ENCODE measurements at places on chromosomes 6 and 20.
A peak's percentile ranks its signal among the peaks of the same experiment; 100 is the strongest.

DNA sequence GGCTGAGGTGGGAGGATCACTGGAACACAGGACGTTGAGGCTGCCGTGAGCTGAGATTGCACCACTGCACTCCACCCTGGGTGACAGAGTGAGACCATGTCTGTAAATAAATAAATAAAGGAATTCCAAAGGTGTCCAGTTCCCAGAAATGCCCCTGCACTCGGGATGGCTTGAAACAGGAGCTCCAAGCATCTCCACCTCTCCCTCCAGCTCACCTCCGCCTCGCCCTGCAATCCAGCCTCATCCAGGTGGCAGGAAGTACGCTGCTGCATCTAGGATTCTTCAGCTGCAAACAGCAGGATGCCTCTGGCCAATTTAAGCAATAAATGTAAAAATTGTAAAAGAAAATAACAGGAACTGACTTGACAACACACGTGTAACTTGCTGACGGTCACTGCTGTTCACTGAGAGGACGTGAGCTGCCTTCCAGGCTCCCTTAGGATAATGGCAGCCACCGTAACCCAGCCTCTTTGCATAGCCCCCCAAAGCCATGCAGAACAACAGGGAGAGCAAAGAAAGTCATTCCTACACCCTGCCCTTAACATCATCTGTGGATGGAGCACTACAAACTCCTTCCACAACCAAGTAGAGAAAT is 11.4 kb upstream of the GRM4 start:
- DNase-seq: no peak

DNA sequence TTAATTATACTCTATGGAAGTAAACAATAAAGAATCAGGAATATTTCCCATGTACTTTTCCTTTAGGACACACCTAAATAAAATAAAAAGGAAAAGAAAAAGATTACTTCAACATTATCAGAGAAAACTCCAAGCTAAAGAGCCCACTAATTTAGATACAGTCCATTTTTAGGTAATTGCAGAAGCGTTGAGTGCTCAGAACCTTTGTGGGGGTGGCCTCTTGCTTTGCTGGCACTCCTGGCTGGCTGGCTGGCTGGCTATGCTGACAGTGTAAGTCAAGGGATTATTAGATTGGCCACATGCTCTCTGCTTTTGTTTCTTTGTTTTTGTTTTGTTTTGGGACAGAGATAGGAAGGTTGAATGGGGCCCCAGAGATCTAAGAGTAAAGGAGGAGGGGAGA is at the start of gene GJE1:
Gene GJE1 (plus strand): TSS at position 301 of the 400 bp plus-strand sequence. CDS start 234 bp downstream, outside the sequence.
- no peak for DNase-seq

- no peak for DNase-seq
Observed at GRCh38 chr6:3109761-3110160, 8.8 kb upstream of the BPHL start.

DNA sequence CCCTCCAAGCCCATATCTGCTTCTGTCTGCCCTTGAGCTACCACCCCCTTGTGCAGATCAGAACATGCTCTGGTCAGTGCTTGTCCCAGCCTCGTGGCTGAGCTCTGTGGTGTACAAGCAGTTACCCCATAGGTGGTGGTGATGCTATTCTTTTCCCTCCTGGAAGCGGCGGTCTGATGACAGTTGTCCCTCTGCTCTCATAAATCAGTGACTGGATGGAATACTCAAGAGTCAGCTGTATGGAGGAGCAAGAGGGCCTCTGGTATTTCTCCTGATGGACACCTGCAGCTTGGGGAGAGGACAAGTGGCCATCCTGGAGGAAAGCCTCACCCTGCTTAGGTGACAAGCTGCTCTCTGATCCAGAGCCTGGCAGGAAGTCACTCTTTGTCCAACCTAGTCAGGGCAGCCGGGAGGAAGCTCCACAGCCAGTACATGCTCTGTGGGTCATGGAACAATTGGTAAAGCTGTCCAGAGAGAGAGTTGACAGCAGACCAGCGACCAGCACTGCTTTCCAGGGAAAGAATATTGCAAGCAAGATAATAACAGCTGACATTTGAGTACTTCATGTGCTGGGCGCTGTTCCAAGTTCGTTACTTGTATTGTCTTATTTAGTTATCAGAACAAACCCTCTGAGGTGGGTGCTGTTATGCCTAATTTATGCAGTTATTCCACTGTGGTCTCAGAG is 47.1 kb downstream of the SCAND1 start:
- no peak for DNase-seq

DNA sequence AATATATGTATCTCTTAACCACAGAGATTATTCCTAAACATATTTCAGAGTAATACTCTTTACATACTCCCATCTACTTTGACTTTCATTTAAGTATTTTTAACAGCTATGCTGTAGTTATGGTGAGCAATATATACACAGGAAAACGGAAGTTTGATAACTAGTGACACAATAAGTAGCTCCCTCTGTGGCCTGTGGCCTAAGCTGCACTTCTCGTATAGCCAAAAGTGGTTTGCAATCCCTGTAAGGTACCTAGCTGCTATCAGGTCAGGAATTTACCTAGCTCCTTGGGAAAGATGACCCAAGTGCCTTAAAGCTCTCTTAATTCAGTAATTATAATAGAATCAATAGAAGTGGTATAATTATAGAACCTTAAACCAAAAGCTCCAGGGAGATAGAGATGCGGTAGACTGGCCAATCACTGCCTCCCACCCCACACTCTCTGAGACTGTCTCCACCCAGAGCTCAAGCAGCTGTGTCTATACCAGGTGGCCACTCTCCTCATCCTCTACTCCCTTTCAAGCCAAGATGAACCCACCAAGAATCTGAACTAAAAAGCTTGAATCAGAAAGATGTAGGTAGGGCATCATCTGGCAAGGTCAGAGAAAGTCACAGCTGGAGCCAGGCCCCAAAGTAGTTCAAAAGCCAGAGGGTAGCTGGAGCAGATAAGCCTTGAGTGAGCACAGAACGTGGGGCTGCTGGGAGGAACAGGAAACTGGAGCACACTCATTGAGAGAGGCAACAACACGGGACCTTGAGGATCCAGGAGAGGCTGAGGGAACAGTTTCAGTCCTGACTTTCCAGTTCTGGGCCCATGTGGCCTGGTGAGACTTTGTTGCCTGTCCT is 84.9 kb upstream of the ASF1A start:
- no peak for DNase-seq

- peak; percentile 43 for DNase-seq
Observed at GRCh38 chr20:47097691-47098622, 203.3 kb downstream of the EYA2 start.

GRCh38 chr6:20148433-20148832 is 63.8 kb downstream of the MBOAT1 start:
- no peak for DNase-seq

DNA sequence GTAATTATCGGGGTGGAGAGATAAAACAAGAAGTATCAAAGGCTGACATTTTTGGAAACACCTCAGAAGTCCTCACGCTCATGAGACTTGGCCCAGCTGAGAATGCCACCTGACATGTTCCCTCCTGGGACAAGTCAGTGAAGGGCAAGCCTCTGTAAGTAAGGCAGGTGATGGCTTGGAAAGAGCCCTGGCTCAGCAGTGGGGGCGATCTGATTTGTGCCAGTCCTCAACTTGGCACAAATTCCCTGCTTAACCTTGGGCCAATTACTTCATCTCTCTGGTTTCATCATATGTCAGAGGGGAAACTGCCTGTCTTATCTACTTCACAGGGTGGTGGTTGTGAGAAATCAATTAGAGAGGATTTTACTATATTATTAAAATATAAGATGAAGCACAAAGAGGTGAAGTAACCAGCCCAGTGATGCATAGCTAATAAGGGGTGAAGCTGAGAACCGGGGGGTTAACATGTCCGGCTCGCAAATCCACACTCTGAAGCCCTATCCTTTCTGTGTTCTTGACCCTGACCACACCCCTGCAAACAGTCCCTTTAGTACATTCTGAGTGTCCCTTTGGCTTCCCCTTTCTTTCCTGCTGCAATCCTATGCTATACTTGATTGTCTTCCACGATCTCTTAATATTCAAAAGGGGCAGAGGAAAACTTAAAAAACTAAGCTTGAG is 8.8 kb upstream of the MOCS1 start:
- DNase-seq: no peak

- no peak for DNase-seq
Observed at GRCh38 chr6:15183979-15184378, 61.9 kb upstream of the JARID2 start.

- DNase-seq: no peak
Observed at GRCh38 chr6:37242429-37243052, 15.0 kb upstream of the TBC1D22B start.

- DNase-seq: peak; percentile 29
Observed at GRCh38 chr6:62775427-62776022, 435.7 kb upstream of the FKBP1C start.

GRCh38 chr6:33993091-33993490 is 152.8 kb downstream of the GRM4 start:
- no peak for DNase-seq

DNA sequence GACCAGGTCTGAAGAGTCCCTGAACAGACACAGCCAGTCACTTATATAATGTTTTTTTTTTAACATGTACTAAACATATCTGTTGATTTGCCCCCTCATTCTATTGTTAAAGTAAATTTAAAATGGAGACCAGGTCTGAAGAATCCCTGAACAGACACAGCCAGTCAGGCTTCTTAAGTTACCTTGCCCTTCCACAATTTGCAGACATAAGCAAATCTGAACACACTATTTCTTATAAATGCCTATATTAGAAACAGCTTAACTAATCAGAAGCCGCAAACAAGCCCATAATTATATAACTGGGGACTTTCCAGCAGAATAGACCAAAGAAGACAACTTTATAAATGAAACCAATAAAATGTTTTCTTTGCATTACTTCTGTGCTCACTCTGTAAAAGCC is 118.2 kb downstream of the DNAH8 start:
- DNase-seq: no peak

DNA sequence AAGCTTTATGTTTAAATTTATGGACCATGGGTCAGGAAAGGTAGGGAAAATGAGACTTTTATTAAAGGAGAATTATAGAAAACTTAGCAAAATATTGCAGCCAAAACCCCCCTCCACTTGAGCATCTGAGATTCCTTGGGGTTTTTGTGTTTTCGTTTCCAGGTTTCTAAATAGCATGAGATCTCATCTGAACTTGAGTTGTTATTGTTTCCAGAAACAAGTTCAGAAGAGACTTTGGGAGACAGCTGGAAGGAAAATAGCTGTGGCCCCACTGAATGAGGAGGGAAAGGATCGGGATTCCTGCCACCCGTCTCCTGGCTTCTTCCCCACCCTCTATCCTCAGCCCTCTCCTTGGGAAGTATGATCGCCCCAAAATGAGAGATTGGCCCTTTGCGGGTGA is 75.5 kb downstream of the TBC1D7 start:
- no peak for DNase-seq

DNA sequence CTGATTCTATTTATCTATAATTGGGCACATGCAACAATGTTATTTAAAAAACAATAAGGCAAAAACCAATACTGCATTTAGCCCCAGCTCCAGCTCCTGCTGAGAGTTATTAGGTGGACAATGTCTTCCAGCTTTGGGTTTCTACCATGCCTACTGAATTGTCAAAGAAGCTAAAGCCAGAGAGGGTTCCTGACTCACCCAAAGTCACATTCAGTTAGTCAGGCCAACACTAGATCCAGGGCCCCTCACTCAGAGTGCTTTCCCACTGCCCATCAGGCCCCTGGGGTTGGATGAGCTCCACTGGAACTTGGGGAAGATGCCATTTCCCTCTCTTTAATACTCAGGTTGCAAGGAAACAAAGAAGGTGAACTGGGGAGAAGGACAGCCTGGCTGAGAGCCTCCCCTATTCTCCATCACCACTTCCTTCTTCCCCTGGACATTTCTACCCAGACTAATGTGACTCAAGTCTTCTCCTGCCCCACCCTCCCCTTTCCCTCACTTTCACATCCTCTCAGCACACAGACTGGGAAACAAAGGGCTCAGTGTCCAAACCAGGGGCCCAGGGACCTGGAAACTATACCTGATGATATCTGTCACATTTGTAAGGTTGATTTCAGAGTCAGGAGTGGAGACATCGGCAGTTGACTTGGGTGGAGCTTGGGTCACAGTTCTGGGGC is 6.0 kb downstream of the TREM1 start:
- no peak for DNase-seq

DNA sequence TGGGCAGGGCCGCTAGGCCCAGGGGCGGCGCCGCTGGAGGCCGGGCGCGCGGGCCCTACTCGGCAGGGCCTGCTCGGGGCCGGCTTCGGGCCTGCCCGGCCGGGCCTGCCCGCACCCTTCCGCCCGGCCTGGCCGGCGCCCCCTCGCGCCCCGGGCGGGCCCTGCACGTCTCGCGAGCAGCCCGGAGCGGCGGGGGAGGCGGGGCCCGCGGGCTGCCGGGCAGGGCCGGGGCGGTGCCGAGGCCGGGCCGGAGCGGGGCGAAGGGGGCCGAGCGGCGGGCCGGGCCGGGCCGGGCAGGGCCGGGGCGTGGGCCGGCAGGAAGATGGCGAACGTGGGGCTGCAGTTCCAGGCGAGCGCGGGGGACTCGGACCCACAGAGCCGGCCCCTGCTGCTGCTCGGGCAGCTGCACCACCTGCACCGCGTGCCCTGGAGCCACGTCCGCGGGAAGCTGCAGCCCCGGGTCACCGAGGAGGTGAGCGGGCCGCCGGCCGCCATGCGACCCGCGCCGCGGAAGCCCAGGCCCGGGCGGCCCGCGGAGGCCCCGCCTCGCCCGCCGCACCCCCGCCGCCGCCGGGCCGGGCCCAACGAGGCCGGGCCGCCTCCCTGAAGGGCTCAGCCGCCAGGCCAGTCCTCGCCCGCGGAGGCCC is at the start of gene NPEPL1:
Gene NPEPL1 (plus strand): TSS at position 222 of the 647 bp plus-strand sequence. CDS start 101 bp downstream, at position 323.
- no peak for DNase-seq

- DNase-seq: no peak
Observed at GRCh38 chr6:98498866-98499265, 335.5 kb upstream of the POU3F2 start.

DNA sequence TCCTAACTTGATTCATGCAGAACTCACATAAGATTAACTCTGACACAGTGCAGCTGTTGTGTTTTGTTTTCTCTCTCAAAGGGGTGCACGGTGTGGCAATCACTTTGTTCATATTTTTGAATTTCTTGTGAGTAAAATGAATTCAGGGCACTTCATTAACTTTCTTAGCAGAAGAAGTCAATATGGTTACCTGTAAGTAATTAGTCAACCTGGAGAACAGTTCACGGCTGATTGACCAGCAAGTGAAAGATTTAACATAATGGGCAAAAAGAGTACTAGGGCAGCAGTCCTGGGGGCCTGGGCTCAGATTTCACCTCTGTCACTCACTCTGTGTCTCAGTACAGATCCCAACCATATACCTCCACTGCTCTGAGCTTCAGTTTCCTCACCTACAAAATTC is 102.4 kb upstream of the SPTLC3 start:
- DNase-seq: no peak

GRCh38 chr6:139457476-139457875 is 83.0 kb upstream of the CITED2 start:
- DNase-seq: peak; percentile 58
